ENCODE measurements at places on chromosomes 3 and 15. TPM values are rescaled to one million over a fixed set of nuclear protein-coding genes. Genes with fewer than 3 reads are reported as not detected.

PLSCR5 gene
- total RNA-seq = not detected

IQCF5 gene
- not detected for total RNA-seq

NDUFB5 gene
- total RNA-seq = 244 TPM

CCR8 gene
- not detected for total RNA-seq

SERF2 gene
- total RNA-seq = 319 TPM

TM6SF1 gene
- total RNA-seq = not detected

MYEF2 gene
- total RNA-seq = 7.7 TPM

FEZF2 gene
- total RNA-seq = not detected

SLC28A2 gene
- total RNA-seq = 0.08 TPM

BMF gene
- 0.23 TPM for total RNA-seq

ITIH4 gene
- total RNA-seq = not detected

DNAH12 gene
- not detected for total RNA-seq

FSIP1 gene
- 0.43 TPM for total RNA-seq

CLEC3B gene
- total RNA-seq = not detected

CD200 gene
- not detected for total RNA-seq

COL6A6 gene
- total RNA-seq = not detected

IQCF6 gene
- not detected for total RNA-seq

All from HT1080 (cell line).